Stimulated activated CD8-positive, alpha-beta memory T cell treated with anti-CD3 and anti-CD28 coated beads, Interleukin-4, amount 100 ng/mL, for 4 hours (primary cell): ENCODE measurements at places on chromosomes 7 and 10.

DNA sequence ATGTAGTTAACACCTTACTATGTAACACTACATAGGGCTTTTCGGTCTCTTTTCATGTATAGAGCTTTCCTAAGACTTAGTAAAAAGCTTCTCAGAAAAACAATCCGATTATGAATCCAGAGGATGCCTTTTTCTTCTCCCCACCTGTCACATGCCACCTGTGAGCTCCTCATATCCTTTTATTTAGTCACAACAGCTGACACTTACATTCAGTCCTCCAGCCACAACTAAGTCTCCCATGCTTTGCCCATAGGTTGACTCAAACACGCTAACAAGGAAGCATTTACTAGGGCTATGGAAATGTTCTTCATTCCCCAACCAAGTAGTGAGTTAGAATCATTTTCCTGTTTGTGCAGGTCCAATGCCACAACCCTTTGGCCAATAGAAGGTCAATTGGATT lies 7.9 kb downstream of the ENO4 start:
- no peak for DNase-seq

- DNase-seq, result no peak
These were observed 64.8 kb downstream of the APBB1IP start for GRCh38 chr10:26502986-26503385.

GRCh38 chr7:114269714-114270113 lies 144.9 kb upstream of the FOXP2 start:
- no peak for DNase-seq

GRCh38 chr7:67496589-67496988 lies 500.0 kb downstream of the TYW1 start:
- DNase-seq, result no peak

DNA sequence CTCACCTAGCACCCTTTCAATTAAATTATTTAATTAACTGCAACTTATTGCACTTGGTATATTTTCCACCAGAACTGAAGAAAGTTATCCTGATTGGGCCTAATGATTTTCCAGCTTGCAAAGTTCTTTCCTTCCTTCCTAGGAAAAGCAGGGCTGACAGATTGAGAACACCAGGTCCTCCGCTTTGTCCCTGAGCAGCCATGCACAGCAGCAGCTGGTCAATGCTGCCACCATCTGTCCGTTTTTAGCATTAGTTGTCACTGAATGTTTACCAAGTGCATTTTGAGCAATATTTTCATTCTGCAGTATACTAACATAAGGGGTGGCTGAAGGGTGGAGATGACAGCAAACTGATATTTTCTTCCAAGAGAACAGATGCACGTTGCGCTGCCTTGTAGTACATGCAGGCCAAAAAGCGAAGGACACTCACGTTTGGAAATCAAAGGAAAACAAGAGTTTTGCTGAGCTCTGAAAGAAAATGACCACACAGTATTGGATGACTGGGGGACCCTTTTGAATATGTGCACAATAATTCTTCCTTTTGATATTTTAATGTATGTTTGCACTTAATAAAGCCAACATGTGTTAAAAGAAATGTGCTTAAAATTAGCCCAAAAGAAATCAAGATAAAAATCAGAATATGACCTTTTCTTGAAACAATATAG lies 248.8 kb upstream of the PTN start:
- DNase-seq, result no peak

GRCh38 chr7:127189886-127190285 lies 62.9 kb downstream of the GRM8 start:
- DNase-seq, result no peak

- no peak for DNase-seq
These were observed 21.1 kb downstream of the TMEM270 start for GRCh38 chr7:73882047-73882402.

GRCh38 chr7:129845972-129846327 lies 106.8 kb downstream of the UBE2H start:
- no peak for DNase-seq

- DNase-seq, result no peak
These were observed 4.2 kb downstream of the NSUN6 start for GRCh38 chr10:18647151-18647550.

GRCh38 chr10:3761021-3761686 lies 23.9 kb downstream of the KLF6 start:
- no peak for DNase-seq

GRCh38 chr10:54985732-54986131 lies 184.7 kb upstream of the PCDH15 start:
- DNase-seq, result no peak

DNA sequence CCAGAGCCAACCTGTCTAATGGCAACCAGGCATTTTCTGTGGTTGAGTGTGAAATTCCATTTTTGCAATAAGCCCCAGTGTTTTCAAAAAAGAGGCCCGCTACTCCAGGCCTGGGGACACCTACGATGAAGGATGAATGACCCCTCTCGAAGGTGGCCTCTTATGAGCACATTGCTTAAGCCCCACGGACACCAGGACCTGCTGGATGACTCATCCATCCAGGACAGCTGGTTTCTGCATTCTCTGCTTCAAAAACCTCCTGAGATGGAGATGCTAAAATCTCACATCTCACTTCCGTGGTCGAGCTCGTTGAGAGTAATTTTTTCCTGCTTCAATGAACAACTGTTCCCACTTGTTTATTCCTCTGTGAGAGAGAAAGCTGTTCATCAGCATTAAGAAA lies 150.2 kb upstream of the FZD8 start:
- DNase-seq, result no peak

- DNase-seq, result no peak
These were observed 31.9 kb downstream of the SAMD8 start for GRCh38 chr10:75143353-75143752.
